ENCODE measurements at places on chromosomes 2 and 18.

DNA sequence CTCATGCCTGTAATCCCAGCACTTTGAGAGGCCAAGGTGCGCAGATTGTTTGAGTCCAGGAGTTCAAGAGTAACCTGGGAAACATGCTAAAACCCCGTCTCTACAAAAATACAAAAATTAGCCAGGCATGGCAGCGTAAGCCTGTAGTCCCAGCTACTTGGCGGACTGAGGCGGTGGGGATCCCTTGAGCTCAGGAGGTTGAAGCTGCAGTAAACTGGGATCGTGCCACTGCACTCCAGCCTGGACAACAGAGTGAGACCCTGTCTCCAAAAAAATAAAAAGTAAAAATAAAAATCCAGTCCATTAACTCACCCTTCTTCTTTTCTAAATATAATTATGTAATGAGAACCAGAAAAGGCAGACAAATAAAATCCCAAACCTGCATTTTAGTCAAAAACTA, 8.2 kb downstream of the BAZ2B start:
- no peak for DNase-seq

GRCh38 chr2:128433911-128434550, 115.4 kb upstream of the HS6ST1 start:
- DNase-seq: no peak

DNA sequence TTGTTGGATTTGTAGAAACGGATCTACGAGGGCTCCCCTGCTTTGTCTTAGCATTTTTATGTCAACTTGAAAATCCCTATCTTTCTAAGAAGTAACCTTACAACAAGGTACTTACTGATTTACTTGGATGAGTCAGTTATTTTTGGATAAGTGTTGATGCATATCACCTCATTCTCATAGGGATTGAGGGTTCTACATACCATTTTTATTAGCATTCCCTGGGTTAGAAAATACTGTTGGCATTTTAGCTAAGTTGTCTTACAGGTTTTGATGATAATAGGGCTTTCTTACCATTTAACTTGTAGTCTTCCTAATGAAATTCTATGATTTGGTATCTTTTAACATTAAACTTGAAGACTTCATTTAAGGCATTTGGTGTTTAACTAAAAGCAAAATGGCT, 125.2 kb downstream of the UBE2E3 start:
- no peak for DNase-seq

GRCh38 chr2:74091391-74091790, 56.3 kb downstream of the BOLA3 start:
- DNase-seq: no peak

- DNase-seq: no peak
Observed at GRCh38 chr2:158774681-158775080, 20.4 kb upstream of the DAPL1 start.

- DNase-seq: no peak
Observed at GRCh38 chr2:88396209-88396608, 56.3 kb downstream of the FOXI3 start.

DNA sequence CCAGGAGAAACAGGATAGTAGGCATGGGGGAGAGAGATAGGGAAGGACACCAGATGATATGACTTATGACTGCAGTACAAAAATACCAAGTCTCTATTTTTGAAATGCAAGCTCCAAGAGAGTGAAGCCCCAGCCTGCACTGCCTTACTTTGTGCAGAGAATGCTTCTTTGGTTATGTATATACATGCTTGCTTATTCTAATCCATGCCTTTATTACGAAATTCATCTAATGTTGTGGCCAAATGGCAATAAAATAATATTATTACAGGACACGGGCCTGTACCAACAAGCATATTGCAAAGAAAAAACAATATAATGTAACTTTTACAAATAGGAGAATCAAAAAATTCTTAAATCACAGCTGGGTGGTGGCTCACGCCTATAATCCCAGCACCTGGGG, 110.8 kb downstream of the BCL11A start:
- no peak for DNase-seq

DNA sequence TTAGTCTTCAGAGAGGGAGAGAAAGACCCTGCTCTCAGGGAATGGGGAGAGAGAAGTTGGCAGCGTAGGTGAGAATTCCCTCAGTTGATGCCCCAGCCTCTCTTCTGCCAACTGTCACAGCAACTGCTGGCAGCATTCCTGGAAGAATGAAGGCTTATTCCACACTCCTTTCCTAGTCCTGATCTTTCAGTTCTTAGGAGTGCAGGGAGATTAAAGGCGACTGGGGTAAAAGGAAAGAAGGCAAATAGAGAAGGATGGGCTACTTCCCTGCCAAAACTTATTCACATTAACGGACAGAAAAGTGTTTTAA, 65.9 kb upstream of the ACAA2 start:
- DNase-seq: no peak

- no peak for DNase-seq
Observed at GRCh38 chr2:28420722-28421121, 28.1 kb downstream of the FOSL2 start.

- DNase-seq: no peak
Observed at GRCh38 chr18:70499218-70499691, 210.4 kb downstream of the SOCS6 start.

DNA sequence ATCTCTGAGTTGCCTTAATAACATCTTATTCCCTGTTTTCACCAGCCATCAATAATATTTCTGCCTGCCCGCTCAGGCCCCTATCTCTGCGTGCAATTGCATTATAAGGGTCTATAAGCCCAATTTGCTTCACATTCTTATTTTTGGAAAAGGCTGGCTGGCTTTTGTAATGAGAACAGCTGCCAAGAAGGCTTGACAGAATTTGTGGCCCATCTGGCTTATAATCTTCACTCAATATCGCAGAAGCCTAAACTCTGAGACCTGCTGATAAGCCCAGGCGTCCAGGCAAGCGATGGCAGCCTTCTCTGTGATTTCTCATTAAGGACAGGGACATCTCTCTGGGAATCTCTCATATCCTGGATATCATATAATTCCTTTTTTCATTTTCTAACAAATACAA, 1618.6 kb upstream of the CELF4 start:
- DNase-seq: no peak

DNA sequence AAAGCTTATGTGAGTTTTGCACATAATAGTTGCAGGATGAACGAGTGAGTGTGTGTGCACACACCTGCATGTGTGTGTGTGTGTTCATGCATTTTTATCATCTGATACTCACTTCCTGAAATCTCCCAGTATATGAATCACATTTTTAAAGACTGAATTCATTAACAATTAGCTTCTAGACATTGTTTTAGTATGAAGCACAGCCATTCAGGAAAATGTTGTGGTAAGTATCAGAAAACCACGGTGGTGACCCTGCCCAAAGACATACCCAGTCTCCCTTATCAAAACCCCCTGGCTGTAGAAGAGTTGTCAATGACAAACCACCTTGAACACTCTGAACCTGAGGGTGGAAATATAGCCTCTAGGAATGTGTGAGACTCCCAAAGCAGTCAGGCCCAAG, 220.8 kb downstream of the ALK start:
- no peak for DNase-seq

GRCh38 chr18:69659142-69659651, 258.5 kb downstream of the DOK6 start:
- no peak for DNase-seq

DNA sequence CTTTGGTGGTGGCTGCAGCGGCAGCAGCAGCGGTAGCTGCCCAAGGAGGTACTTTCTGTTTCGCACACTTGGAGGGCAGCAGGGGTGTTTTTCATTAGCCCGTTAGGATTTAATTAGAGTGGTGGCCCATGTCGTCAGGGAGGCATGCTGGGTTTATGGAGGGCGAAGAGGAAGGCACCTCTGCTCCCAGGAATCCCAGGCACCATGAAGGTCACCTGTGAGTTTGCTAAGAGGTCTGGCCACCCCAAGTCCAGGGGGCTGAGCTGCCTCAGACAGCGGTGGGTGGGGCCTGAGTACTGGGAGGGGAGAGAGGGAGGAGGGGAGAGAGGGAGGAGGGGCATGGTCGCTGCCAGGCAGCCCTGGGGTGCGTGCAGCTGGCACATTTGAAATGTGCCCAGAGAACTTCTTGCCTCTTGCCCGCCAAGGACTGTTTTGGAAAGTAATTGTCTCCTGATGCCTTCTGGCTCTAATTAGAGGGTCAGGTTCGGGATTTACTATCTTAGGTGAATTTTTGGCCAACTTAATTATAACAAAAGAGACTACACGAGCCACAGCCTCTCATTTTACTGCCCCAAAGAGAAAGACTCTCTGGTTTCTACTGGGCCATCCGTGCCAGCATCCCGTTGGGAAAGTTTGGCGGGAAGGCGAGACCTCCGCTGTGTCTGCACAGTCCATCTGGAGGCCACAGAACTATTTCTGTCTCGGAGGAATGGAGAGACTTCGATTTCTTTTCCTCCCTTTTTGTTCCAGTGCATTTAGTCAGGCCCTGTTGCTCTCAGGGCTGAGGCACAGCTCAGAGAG, 62.0 kb downstream of the GLI2 start:
- no peak for DNase-seq

- DNase-seq: peak; percentile 59
Observed at GRCh38 chr2:216023055-216023648, 9.8 kb upstream of the MREG start.

DNA sequence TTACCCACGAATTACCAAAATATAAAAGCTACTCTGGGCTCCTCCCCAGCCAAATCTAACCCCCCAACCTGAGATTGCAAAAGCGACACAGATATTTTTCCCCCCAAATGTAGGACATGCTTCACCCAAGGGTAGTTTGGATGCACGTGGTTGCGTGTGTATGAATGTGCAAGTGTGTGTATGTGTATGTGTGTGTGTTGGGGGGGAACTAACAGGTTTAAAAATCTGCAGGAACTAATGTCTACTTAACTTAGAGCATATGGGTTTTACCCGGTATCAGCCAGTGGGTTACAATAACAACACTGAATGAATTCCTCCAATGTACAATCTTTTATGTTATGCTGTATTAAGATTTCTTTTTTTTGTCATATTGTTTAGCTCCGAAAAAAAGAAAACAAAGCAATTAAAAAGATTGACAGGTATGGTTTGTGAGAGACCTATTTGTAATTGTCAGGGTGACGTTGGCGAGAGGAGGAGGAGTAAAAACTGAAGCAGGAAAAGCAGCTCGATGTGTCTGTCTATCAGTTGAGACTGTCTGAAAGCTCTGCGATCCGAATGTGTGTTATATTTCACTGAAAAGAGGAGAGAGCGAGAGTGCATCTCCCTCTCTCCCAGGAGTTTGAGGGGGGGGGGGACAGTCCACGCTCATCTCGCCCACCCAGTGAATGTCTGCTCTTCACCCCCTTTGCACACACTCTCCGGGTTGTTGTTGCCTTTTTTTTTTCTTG, at the start of gene TSHZ1:
Gene TSHZ1 (plus strand): TSS at position 524 of the 728 bp plus-strand sequence. CDS start 1,080 bp downstream, outside the sequence.
- DNase-seq: peak; percentile 70

Measured in HTR-8/SVneo (cell line).